ENCODE measurements at places on chromosomes 6 and 20.

GRCh38 chr6:42193491-42193894, 1.3 kb downstream of the GUCA1B start:
- no peak for DNase-seq

- no peak for DNase-seq
These were observed 6.8 kb upstream of the ALDH8A1 start for GRCh38 chr6:134956676-134957075.

DNA sequence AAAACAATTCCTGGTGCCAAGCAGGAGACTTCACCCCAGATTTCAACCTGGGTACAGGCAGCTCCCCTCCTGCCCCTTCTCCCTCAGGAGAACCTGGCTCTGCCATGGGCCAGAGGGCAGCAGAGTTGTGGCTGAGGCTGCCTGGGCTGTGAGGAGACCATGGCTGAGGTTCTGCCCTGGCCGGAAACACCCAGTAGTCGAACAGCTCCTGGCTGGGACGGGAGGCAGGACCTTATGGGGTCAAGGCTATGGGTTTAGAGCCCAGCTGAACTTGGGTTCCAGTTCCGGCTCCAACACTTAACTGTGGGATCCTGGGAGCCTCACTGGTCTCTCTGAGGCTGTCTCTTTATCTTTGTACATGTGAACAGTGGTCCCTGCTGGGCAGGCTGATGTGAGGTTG, 8.5 kb downstream of the C6orf132 start:
- no peak for DNase-seq

DNA sequence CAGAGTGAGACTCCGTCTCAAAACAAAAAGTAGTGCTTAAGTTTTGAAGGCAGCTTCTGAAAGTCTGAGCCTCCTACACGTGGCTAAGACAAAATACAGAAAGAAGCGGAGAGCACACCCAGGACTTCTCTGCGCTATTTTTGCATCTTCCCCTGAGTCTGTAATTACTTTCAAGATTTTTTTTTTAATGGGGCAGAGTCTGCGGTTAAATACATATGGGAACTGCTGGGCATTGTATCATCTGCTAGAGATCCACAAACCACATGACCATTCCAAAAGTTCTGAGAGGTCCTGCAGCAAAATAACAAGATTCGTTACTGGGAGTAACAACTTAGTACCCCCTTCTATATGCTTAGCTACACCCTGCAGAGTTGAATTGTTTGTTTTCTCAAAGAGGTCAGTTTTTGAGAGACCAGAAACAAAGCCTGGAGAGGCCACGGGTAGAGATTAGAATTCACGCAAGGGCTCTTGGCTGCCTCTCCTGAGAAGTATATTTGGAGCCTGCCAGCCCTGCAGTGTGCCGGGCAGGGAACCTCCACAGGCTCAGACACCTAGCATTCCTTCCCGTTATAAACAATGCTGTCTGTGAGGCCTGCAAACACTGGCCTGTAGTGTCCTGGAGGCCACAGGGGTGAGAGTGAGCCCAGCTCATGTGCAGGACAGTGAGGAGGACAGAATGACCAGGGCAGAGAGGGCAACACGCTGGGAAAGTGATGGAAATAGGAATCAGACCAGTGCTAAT, 48.2 kb upstream of the FAM50B start:
- DNase-seq, result no peak

- DNase-seq, result no peak
These were observed 203.5 kb downstream of the KCNQ5 start for GRCh38 chr6:72825315-72825911.

DNA sequence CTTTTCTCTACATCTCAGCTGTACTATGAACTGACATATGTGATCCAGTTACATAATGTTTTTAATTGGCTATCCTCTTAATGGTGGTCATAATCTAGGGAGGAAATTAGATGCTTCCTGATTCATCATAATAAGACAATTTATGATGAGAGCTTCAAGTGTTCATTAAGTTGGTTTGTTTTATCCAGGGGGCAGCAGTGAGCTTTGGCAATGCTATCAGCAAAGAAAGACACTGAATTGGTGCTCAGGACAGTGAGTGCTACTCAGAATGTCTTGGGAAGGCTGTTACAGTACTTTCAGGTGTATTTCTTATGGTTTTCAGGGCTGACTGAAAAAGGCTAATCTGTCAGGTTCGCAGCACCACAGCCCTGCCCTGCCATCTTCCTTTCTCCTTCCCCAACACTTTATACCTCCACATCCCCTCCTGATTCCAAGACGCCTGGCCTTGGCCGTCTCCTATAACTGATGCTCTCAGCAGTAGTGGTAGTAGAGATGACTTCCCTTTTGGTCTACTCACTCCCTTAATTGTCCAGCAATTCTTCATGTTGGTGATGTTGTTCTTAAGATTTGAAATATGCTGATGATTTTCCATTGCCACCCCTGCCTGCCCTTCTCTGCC, 67.0 kb upstream of the TNFAIP3 start:
- no peak for DNase-seq

- no peak for DNase-seq
These were observed 24.7 kb downstream of the TBC1D7 start for GRCh38 chr6:13303668-13304017.

- DNase-seq, result no peak
These were observed 42.9 kb downstream of the PHACTR3 start for GRCh38 chr20:59647271-59647670.

- no peak for DNase-seq
These were observed 187.6 kb upstream of the CDYL start for GRCh38 chr6:4588581-4588980.

DNA sequence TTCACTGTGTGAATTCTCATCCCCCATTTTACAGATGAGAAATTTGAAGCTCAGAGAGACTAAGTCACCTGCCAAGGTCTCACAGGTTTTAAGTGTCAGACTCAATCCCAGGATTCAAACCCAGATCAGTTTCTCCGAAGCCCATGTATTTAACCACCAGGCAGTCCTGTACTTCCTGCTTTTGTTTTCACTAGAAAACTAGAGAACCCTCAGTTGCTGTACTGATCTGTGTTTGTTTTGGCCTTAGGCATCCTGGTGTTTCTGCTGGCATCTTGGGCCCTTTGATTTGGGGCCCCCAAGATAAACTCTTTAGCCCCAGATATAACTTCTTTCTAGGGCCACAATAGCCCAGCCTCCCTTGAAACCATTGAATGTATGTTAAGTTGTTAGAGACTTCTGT, 36.5 kb downstream of the PPP1R16B start:
- DNase-seq, result no peak

DNA sequence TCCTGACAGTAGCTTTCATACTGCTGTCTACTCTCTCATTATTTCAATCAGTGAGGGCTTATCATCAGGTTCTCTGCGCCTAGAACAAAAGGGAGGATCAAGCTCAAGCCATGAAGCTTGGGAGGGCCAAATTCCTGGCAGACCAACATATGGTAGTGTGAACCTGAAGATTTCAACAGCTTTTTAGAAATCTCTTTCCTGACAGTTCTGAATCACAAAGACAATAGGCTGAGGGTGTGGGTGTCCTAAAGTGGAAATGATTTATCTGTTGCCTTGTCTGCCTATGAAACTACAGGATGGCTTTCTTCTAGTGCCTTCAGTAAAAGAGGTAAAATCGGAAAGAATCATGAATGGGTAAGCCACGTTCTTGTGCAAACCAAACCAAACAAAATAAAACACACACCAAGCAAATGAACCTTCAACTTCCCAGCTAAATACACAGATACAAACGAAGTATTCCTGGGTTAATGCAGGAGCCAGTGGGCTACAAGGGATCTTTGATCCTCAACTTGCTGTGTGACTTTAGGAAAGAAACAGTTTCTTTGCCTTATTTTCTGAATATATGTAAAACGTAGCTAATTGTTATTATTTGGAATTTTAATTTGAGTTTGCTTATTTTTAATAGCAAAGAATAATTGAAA, 2.7 kb upstream of the RHAG start:
- DNase-seq, result no peak

DNA sequence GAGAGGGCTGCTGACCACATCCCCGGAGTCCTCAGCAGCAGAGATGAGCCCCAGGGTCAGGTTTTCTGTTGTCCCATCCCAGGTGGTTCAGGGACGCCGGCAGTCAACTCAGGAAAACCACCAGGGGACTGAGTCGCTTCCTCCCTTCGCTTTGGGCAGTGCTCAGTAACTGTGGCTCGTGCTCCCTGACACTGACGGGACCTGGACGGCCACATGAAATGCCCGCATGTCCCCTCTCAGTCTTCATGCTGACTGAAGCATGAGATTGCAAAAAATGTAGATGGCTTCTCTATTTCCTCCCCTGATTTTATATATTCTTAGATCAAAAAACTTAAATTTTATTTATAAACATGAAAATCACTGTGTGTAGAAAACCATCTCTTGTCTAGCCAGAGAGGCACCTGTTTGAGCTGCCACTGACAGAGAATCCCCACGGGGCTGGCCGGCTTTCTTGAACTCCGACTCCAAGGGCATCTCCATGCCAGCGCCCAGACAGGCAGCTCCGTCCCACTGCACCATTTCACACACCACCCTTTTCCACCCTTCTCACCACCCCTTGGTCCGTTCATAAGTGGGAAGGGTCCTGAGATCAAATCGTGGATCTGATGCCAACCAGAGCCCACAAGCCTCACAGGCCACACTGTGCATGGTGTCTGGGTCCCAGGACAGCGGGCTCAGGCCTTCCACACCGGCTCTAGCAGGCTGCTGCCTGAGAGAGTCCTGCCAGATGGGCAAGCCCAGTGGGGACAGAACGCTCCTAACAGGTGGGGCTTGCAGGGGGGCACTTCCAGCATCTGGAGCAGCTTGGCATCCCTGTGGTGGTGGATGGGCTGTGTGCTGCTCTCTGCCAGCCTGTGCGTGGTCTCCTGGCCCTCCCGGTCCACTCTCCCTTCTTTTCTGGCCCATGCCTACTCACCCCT, 98.2 kb downstream of the SMOC2 start:
- no peak for DNase-seq

DNA sequence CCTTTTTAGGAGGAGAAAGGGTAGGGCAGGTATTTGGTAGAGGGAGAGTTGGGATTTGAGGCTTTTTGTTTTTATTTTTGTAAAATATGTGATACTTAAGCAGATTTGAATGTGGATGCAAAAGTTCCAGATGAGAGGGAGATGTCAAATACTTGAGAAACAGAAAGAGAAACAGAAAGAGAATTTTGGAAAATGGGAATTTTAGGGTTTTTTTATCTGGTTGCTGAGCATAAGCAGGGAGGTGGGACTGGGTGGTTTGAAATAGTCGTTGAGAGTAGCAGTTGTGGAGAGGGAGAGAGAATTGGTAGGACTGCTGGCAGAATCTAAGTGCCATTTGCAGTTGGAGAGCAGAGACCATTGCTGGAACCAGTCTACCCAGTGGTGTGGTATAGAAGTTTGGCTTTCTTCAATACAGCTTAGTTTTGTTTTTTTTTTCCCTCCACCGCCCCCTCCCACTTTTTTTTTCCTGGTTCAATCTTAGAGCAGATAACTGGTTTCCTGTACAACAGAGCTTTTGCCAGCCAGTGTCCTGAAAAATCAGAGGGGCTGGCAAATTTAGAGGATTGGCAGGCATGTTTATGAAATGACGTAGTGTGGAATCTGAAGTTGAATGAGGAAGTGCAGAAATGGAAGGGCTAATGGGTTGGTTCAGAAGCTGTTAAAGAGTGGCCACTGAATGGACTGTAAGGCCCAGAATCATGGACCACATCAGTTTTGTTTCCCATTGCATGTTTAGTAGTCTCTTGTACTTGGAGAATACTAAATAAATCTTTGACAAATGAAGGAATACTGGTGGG, 68.7 kb downstream of the ATRN start:
- DNase-seq, result no peak
